ENCODE measurements at places on chromosomes 6 and 20. TPM values are rescaled to one million over a fixed set of nuclear protein-coding genes. Genes with fewer than 3 reads are reported as not detected.

GRCh38 chr6:127939442-127940066 lies 38.7 kb upstream of the THEMIS start:
- no peak overlapping the region for H3K4me3 ChIP-seq
- no peaks in the 10 kb centered on the region for H3K27me3 ChIP-seq
- H3K36me3 ChIP-seq: no peaks in the 10 kb centered on the region
- peaks cover 32% of the 10 kb centered on the region for H3K4me1 ChIP-seq

The SLC17A4 gene
- total RNA-seq: not detected

- H3K4me3 ChIP-seq: no peak overlapping the region
- H3K27me3 ChIP-seq: peaks cover 5% of the 10 kb centered on the region
- no peaks in the 10 kb centered on the region for H3K4me1 ChIP-seq
- no peaks in the 10 kb centered on the region for H3K36me3 ChIP-seq
- DNase-seq: no peak
These were observed 30.6 kb upstream of the FOXC1 start for GRCh38 chr6:1579096-1579495.

DNA sequence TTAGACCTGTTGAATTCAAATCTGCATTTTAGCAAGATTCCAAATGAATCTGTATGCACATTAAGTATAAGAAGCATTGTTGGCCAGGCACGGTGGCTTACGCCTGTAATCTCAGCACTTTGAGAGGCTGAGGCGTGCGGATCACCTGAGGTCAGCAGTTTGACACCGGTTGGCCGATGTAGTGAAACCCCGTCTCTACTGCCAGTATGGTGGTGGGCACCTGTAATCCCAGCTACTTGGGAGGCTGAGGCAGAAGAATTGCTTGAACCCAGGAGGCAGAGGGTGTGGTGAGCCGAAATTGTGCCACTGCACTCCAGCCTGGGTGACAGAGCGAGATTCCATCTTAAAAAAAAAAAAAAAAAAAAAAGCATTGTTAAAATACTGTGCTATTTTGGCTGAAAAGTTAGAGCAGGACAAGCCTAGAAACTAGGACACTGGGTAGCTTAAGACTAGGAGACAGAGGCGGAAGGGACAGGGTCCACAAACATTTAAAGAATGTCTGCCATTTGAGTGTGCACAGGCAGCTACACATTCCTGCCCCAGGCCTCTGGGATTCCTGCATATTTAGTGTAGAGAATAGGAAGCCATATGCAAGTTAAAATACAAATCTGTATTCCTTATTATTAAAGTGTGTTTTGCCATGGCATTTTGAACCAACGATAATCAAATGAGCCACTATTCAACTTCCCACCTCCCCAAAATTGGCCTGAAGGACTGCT lies 45.1 kb upstream of the EEF1A1 start:
- H3K27ac ChIP-seq: no peak overlapping the region
- no peaks in the 10 kb centered on the region for H3K27me3 ChIP-seq
- DNase-seq: no peak
- H3K36me3 ChIP-seq: no peaks in the 10 kb centered on the region
- H3K4me3 ChIP-seq: no peak overlapping the region
- no peaks in the 10 kb centered on the region for H3K4me1 ChIP-seq

GRCh38 chr6:16273256-16273655 lies 34.9 kb downstream of the GMPR start:
- peaks cover 3% of the 10 kb centered on the region for H3K4me1 ChIP-seq
- no peak overlapping the region for H3K27ac ChIP-seq
- DNase-seq: no peak
- H3K27me3 ChIP-seq: no peaks in the 10 kb centered on the region
- no peaks in the 10 kb centered on the region for H3K36me3 ChIP-seq

DNA sequence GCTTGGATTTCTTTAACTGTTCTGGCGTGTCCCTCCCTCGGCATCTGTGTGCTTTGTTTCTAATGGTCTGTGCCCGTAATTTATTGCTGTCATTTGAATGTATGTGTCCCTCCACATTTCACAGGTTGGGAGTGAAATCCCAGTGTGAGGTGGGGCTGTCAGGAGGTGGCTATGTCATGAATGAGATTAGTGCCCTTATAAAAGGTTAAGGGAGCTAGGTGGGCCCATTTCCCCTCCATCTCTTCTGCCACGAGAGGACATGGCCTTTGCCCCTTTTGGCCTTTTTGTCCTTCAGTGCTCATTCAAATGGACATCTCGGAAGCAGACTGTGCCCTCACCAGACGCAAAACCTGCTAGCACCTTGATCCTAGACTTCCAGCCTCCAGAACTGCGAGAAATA lies 96.3 kb downstream of the LAMP5 start:
- H3K27me3 ChIP-seq: no peaks in the 10 kb centered on the region
- no peak overlapping the region for H3K27ac ChIP-seq
- H3K4me1 ChIP-seq: no peaks in the 10 kb centered on the region
- no peak for DNase-seq
- H3K36me3 ChIP-seq: no peaks in the 10 kb centered on the region
